NCI-H748 treated with DMSO at 0.1 percent for 48 hours (cell line): ENCODE measurements at places on chromosomes 16 and 17.

DNA sequence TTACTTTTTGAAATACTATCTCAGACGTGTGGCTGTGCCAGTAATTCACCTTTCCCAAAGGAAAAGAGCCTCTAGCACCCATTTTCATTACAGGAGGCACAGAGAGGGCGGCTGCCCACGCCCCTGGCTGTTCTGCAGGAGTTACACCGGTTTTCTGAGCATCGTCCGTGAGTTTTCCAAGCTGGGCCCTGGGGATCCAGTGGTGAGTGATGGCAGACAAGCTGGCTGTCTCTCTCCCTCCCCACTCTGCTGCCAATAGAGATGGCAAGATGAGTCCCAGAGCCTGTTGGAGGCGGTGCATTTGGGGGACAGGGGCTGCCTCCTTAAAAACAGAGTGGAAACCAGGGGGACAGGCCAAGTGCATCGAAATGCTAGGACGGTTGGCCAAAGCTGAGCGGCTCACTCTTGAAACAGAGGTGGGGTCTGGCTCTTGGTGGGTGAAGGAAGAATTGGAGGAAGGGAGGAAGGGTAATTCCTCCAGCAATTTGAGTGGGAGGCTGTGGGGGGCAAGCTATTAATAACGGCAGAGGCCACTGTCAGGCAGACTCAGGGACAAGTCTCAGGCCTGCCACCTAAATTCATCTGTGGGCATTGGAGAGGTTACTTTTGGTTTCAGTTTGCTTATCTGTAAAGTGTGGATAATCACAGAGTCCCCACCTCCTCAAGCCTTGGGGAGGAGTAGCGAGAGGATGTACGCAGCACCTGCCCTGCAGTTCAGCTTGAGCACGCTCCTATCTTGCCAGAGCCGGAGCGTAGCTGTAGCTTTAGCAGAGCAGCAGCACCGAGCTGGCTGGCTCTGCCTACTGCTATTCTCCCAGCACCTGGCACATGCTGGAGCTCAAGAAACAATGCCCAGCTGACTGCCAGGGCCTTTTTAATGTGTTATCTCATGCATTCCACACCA is 7.5 kb upstream of the NOS2 start:
- no peak for DNase-seq

- no peak for DNase-seq
Observed at GRCh38 chr16:13982451-13982850, 62.5 kb downstream of the ERCC4 start.

DNA sequence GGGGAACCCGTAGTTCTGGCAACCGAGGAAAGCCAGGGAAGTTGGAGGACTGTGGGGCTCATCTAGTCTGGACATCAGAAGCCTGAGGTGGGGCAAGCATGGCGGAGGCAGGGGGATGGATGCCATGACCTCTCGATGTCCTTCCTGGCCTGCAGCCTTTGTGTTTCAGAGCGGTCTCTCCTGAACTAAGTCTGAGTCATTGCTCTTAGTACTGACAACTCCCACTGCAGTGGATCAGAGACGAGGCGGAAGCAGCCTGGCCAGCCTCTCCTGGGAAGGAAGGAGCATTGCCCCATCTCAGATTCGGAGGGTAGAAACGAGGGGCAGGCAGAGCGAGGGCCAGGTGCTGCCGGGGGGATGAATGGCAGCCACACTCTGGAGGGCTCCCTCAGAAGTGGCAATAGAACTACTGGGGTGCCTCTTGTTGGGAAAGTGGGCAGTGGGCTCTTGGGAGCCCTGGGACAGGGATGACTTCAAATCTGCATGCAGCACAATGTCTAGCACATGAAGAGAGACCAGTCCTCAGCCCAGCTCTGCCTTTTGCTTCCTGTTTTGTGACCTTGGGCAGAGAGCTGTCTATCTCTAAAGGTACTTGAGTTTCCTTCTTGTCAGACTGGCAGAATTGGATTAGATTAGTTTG is 3.6 kb upstream of the STAC2 start:
- no peak for DNase-seq

DNA sequence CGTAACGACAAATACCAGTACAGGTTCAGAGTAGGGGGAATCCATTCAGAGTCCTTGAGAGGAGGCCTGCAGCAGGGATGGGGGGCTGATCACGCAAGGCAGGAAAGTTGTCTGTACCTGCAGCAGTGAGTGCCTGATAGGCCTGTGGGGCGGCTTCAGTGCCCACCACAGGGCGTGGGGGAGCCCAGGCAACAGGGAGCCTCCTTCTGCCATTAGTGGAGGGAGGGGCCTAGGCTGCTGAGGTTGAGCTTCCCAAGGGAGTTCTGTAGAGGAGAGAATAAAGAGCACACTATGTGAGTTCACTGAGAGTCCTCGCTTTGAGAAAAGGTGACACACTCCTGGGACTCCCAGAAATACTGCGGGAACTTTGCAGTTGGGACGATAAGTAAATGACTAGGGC is 134.6 kb downstream of the SPECC1 start:
- DNase-seq: no peak

DNA sequence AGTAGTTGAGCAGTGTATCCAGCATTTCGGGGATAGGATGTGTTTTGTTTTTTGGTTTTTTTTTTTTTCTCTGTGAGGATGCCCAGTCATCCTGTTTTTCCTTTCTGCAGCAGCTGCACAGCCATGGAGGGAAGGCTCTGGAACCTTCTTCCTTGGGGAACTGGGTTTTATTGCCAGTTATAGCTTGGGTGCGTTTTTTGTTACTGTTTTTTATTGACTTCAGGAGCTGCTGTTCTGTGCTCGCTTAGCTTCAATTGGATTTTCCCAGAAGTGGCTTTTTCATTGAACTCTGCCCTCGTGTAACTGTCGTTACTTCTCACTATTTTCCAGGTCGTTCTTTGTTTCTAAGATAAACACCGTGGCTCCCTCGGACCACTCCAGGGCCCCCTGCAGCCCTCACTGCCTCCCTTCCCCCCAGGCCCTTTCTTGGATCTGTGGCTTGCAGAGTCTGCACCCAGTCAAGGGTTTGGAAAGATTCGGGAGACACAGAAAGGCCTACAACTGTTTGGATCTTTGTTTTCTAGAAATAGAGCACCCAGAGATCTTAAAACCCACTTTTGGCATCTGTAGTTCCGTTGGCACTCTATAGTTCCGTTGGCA is 119.7 kb upstream of the CACNG5 start:
- DNase-seq: no peak

GRCh38 chr17:52283872-52284271 is 125.4 kb upstream of the CA10 start:
- DNase-seq: no peak

GRCh38 chr16:87172632-87173031 is 144.6 kb downstream of the C16orf95 start:
- no peak for DNase-seq

DNA sequence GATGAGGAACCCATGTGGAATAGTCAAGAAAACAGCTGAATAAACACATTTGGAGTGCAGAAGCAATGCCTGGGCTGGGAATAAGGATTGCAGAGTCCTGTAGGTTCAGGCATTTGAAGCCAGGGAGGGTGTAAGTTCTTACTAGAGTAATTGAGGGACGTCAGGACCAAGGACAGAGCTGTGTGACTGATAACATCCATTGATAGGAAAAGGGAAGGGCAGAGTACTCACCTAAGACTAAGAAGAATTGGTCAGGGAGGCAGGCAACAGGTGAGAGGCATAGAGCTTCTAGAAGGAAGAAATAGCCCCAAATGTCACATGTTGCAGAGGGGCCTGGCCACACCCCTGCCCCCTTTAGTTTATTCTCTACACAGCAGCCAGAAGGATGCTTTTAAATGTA is 79.8 kb upstream of the TMEM132E start:
- DNase-seq: no peak

DNA sequence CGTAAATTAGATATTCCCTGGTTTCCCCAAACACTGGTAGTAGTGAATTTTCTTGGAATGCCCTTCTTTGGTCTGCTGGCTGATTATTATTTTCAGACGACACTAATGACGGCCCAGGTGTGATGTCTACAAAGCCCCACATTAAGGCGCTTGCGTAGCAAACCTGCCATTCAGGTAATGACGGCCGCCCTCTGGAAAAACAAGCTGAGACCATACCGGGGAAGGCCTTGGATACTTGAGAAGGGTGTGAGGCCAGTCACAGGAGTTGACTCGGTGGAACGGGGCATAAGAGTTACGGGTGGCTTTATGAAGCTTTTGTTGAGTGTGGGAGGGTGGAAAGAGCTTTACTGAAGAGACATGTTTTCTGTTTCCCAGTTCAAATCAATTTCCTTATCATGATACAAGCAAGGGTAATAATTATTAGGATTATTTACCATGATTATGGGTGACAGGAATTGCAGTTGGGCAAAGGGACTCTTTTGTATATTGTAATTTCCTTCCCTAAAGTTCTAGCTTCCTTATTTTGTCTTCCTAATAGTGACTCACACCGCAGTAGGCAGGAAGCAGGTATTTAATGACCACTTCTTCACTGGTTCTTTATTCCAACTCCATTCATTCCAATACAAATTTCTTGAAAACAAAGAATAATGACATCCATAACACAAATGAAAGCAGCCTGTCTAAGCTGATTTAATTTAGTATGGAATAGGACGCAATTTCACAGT is 24.8 kb downstream of the KRT23 start:
- no peak for DNase-seq

- no peak for DNase-seq
Observed at GRCh38 chr17:50688245-50688644, 19.5 kb downstream of the ANKRD40 start.

GRCh38 chr17:49397586-49397985 is 17.1 kb downstream of the PHB1 start:
- DNase-seq: no peak

DNA sequence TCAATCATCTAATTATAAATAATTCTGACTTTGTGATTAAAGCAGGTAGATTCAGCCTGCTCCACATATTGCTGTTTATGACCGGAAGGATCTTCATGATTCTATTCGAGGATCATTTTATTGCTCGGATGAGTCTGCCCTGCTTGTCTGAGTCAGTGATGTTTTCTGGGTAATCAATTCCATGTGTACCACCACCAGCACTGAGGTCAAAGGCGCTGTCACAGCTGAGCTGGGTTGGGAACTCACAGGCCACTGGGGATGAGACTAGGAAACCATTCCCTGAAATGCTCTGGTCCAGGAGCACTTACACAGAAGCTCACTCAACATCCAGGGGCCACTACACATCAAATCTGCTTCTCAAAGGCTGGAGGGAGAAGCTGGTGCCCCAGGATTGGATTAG is 30.4 kb upstream of the ERN1 start:
- DNase-seq: no peak

DNA sequence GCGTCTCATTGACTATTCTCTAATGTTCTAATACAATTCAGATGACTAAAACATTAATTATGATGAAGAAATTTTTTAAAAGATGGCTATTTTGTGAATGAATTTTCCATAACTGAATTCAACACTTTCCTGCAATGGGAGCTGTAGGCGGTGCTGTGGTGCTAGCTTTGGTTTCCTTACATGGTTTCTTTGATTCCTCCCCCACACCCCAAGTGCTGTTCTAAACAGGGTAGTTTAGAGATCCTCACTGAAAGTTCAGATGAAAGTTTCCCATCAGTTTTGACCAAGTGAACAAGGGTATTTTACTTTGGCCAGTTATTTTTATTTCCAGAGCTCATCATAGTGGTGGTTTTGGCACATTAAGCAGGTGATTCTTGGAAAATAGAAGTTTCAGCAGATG is 26.0 kb upstream of the MRC2 start:
- no peak for DNase-seq

GRCh38 chr17:45021607-45022287 is 29.7 kb downstream of the DCAKD start:
- peak; percentile 15 for DNase-seq

GRCh38 chr16:23557779-23558702 is 514 bp downstream of the UBFD1 start:
- no peak for DNase-seq

- no peak for DNase-seq
Observed at GRCh38 chr17:2655546-2655945, 56.0 kb downstream of the CLUH start.

DNA sequence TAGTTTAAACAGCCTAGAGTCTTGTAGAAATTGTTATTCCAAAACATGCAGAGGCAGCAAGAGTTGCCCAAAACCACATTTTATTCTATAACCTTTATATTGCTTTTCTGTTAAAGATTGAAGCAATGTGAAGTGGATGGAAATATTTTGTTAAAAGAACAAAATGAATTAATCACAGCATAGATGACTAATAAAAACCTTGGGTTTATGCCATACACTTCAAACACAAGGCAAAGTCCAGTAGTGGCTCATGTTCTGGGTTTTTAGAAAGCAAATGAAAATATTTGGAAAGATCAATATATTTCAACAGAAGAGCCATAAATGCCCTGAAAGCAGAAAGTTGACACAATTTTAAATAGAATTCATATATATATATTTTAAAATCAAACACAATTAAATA is 36.7 kb upstream of the ULK2 start:
- DNase-seq: no peak
